ENCODE measurements at places on chromosomes 2 and 18.

DNA sequence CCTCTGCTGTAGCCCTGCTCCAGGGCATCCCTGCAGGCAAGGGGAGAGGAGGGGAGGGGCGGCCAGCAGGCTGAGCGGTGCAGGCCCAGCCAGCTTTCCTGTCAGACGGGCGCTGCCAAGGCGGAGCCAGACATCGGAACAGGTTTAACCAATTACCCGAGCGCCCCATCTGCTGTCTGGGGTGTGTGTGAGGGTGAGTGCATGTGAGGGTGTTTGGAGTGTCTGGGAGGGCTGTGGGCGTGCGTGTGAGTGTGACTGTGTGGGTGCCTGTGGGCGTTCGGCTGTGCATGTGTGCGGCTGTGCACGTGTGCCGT lies 20.0 kb downstream of the EMX1 start:
- no peak for DNase-seq

DNA sequence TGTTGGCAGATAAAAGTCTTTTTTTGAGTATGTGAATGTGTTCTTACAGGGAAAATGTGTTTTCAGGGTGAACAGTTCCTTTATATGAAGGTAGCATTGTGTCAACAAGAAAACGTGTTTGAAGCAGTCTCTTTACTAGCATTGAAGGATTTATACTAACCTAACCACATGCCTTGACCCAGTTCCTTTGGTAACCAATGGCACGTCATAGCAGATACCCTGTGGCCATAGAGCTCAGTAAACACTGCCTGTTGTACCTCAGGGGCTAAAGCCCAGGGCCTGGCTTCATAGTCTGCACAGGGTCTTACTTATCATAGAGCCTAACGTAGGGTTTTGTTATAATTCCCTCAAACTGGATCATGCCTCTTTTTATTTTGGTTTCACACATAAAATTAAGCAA lies 32.1 kb upstream of the NFU1 start:
- DNase-seq, result no peak

DNA sequence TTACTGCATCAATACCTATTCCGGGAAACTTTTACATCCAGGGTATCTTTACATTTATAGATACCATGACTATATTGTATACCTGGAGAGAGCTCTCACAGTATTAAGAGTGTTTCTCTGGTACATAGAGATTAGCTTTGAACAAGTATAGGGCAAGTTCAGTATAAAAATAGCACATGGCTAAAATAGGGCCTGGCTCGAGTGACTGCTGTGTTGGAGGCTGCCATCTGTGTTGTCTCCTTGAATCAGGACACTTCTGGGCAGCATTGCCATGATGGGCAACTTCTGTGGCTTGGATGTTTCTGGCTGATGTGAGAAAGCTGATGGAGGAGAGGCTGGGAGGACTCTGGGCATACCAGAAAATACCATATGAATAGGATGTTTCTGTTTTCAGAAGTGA lies 18.7 kb downstream of the ARHGAP28 start:
- no peak for DNase-seq

GRCh38 chr18:56489893-56490292 lies 148.5 kb downstream of the TXNL1 start:
- DNase-seq, result peak; percentile 76

DNA sequence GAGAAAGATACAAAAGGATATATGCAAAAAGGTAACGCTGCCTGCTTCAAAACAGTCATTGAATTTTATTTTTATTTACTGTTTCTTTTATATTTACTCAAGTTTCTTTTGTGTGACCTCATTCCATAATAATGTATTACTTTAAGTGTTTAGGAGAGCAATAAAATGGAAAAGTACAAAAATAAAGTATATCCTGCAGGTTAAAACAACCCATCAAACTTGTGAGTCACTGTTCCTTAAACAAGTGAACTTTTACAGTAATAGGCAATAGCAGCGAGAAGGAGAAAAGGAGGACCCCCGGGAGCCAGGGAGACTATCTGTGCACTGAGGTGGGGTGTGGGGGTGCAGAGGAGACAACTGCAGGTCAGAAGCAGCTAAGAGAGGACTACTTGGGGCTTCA lies 124.5 kb downstream of the EN1 start:
- no peak for DNase-seq

GRCh38 chr2:233597522-233597921 lies 19.9 kb upstream of the UGT1A8 start:
- DNase-seq, result no peak

- DNase-seq, result no peak
Measured at GRCh38 chr2:50097148-50097547, 934.8 kb downstream of the NRXN1 start.

DNA sequence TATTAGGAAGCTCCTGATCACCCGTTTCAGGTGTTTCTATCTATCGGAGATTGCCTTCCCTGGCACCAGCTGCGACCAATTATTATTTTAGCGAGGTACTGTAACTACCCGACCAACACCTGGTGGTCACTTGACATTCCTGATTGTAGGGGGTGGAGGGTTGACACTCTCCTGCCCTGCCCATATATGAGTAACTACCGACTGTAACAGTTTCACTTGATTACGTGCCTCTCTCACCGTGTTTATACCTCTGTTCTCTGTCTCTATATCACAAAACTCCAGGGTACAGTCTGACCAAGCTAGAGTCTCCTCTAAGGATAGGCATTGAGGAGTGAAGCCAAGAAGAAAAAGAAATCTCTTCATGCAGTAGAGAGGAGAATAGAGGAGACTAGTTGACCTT lies 268.0 kb upstream of the LRATD1 start:
- DNase-seq, result no peak

- DNase-seq, result peak; percentile 53
Measured at GRCh38 chr2:180761224-180761623, 219.2 kb upstream of the UBE2E3 start.

DNA sequence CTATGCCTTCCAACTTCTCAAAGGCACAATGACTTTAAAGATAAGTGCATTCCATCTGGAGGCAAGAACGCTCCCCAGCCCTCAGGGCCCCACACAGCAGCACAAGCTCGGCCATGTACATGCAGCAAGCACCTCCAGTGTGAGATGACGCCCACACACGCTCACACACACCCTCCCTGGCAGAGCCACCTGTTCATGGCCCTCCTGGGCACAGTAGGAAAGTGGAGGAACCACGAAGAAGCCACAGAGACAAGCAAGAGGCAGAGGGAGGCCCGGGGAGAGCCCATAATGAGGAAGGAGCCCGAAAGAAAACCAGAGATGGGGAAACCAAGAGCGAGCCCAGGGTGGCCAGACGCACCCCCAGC lies 21.7 kb downstream of the BIN1 start:
- DNase-seq, result peak; percentile 67

DNA sequence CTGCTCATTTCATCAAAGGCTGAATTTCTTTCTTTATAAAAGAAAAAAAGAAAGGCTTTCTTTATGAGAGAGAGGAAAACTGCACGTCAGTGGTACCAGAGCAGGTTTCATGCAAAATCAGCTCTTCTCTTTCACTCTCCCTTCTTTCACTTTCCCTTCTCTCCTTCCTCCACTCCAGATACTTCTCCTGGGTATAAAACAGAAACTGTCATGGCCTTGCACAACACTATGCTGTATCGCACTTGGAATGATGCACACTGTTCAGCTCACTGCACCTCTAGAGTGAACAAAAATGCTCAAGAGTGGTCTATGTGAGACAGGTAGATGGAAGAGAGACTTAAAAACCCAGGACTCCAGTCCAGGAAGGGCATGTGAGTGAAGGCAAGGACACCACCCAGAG lies 73.8 kb downstream of the KLF7 start:
- no peak for DNase-seq

DNA sequence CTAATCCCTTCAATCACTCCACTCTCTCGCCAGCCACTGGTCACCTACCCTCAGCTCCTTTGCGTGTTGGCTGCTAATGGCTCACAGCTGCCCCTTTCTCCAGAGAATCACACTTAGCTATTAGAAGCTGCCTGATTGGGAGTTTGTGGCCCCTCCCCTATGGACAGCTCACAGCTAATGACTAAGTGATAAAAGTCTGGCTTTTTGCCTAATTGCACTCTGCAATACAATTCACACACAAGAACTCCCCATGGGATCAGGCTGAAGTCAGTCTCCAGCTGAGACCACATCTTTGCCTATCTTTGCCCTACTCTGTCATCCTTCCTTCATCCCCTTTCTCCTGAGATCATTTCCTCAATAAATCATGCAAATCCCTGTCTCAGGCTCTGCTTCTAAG lies 701.9 kb upstream of the RAB6C start:
- no peak for DNase-seq
